NCI-H1417 treated with DMSO at 0.1 percent for 48 hours (cell line): ENCODE measurements at places on chromosomes 4 and X.

- DNase-seq: no peak
These were observed 256.8 kb upstream of the STS start for GRCh38 chrX:6890544-6891261.

GRCh38 chr4:38759113-38759789 is 23.5 kb downstream of the TLR10 start:
- no peak for DNase-seq

GRCh38 chrX:12896935-12897334 is 9.5 kb upstream of the TLR8 start:
- DNase-seq: no peak

DNA sequence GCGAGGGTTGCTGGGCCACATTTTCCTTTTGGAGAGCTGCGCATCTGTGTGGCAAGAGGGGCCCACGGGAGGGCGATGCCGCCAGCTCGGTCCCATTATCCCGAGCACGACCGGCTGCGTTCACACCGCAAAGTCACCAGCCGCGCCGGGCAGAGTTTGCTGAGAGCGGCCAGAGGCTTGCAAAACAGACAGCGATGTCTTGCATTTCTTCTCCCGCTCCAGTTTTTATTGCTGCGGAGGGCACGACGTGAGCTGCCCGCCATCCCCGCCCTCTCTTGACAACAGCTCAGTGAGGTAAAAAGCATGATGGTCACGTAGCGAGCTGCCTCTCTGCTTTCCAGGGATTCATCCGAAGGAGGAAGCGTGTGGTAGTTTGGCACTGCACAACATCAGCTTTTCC is 102.1 kb upstream of the TENM3 start:
- DNase-seq: no peak

DNA sequence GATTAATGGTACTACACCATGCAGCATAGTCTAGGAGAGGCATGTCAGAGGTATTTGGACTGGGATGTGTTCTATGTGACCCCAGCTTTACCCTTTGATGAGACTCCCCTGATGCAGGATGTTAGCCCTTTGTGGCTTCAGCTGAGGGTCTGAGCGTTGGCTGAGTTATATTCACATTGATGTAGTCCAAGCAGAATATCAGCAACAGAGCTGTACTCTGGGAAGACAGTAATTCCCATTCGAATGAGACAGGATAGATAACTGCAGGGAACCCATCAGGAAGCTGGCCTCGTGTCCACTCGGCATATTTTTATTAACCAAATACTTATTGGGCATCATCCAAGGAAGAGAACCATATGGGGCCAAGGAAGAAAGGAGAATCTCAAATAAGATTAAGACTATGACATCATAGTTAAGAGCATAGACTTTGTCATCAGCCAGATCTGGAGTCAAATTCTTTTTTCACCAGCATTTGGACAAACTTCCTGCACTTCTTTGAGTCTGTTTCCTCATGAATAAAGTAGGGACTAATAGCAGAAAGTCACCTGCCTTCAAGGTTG is 198.1 kb downstream of the SOWAHB start:
- no peak for DNase-seq

DNA sequence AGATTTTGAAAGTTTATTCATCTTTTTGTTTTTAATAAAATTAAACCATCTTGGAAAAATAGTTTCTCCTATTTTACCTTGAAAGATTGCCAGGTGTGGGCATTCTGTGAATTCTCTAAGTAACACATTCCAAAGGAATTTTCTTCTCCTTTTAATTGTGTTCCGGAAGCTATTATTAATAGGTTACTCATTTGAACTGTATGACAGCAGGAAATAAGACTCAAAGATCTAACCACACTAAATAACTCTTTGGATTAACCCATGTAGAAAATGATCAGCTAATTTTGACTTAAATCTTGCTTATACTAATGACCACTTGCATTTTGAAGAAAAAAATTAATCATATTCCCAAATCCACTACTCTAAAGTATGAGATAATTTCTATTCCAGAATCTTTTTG is 17.6 kb upstream of the CCNI start:
- DNase-seq: no peak

GRCh38 chr4:125833-126232 is 1.5 kb downstream of the ZNF718 start:
- DNase-seq: no peak

DNA sequence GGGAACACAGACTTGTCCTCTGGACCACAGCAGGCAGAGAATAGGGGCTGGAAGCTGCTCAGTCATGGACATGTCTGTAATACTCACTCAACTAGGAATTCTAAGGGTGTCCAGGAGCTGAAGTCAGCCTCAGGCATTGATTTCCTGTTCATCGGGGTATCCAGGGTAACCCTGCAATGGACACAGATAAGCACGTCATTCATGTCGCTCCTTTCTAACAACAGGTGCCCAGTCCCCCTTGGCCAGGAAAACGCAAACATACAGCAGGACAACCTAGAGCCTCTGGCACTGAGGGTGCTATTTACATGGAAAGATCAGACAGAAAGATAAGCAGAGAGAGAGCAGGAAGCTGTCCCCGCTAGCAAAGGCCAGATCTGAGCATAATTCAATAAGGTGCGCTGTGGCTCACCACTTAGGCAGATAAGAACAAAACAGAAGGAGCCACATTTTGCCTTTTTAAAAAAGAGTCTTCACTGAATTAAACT is 21.3 kb downstream of the QDPR start:
- DNase-seq: no peak

- no peak for DNase-seq
These were observed 193.3 kb downstream of the ZC4H2 start for GRCh38 chrX:64782923-64783322.

DNA sequence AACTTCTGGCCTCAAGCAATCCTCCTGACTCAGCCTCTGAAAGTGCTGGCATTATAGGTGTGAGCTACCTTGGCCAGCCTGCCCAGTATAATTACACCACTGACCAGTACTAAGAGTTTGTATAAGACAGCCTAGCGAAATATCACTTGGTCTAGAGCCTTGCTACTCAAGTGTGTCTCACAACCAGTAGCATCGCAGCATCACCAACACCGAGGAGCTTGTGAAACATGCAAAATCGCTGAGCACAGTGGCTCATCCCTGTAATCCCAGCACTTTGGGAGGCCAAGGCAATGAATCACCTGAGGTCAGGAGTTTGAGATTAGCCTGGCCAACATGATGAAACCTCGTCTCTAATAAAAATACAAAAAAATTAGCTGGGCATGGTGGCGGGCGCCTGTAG is 102.0 kb upstream of the GATB start:
- no peak for DNase-seq

- no peak for DNase-seq
These were observed 583.1 kb downstream of the INPP4B start for GRCh38 chr4:142262956-142263355.

DNA sequence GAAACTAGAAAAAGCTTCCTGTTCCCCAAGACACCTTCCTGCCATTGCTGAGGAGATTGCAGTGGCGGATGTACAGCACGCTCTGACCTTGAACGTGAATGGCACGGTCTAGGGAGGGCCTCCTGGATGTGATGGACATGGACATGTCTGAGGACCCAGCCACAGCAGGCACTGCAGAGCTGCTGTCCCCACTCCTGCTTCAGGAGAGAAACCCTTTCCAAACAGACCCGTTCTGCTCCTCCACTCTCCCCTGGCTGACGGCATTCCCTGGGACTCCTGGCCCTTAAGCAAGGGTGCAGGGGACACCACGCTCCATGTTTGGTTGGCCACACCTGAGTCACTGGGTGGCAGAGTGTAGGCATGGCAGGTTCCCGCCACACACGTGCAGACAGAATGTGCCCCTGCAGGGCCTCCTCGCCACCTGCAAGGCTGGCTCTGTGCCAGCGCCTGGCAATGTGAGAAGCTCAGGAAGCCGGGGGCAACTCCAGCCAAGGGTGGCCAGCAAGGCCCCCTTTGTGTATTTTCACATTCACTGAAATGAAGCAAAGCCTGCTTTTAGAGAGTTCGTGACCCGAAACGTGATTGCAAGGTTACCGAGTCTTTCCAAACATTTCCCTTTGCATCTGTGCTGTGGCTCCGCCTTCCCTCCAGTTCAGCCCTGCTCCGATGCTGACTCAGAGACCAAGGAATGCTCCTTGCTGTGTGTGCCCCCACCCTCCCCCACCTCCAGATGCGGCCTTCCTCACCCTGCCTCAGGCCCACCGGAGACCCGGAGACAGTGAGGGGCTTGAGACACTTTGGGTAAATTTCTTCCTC is 46.1 kb downstream of the HTRA3 start:
- DNase-seq: peak; percentile 33

- no peak for DNase-seq
These were observed 95.1 kb downstream of the AFAP1 start for GRCh38 chr4:7844594-7844991.

- DNase-seq: no peak
These were observed 79.4 kb downstream of the JADE3 start for GRCh38 chrX:46991664-46992063.

- DNase-seq: no peak
These were observed 14.3 kb upstream of the FGFR3 start for GRCh38 chr4:1778642-1779392.

GRCh38 chr4:137069473-137069872 is 462.8 kb downstream of the PCDH18 start:
- no peak for DNase-seq

DNA sequence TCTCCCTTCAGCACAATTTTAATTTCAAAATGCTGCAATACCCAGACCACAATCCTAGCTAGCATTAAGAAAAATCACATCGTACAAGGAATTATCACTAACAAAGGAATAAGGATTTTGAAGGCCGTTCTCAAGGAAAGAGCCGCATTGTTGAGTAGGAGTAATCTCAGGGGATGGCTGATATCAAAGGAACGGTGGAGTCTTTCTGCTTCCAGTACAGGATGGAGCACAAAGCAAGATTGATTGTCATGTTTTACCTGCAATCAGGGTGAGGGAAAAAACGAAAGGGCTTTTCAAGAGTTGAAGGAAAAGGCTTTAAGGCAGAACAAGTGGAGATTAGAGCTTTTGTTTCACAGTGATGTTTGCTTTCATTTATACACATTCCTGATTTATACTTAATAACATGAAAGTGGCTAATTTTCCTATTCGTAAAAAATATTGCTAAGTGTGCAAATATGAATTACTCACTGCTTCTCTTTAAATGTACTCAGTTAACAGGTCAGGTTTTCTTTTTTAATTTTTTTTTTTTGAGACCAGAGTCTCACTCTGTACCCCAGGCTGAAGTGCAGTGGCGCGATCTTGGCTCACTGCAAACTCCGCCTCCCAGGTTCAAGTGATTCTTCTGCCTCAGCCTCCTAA is 207.0 kb downstream of the TRIML1 start:
- no peak for DNase-seq

- no peak for DNase-seq
These were observed 169.4 kb downstream of the RNF150 start for GRCh38 chr4:140963883-140964282.

GRCh38 chr4:8689741-8690140 is 97.2 kb downstream of the CPZ start:
- DNase-seq: no peak

DNA sequence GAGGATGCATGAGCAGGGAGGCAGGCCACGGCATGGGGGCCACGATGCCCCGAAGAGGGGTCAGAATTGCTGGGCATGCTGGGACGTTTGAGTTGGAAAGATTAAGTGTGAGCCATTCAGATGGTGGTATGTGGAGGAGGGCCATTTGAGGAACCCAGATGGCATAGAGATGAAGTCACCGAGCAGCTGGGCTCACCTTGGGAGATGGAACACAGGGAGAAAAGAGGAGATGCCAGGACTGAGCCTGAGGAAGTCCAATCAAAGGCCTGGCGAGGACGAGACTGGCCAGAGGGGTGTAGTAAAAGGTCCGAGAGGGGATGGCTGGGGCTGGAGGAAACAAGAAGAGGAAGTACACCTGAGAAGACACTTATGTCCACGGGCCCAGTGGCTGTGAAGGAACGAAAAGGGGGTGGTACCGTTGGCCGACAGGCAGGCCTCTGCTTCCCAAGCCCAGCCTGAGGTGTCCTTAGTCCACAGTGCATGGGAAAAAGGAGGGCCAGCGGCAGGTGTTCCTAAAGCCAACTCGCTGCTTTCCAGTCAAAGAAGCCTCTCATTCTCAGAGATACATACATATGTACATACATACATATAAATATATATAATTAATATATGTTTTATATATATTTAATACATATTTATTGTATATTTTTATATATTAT is 54.6 kb upstream of the CLCN4 start:
- DNase-seq: no peak

DNA sequence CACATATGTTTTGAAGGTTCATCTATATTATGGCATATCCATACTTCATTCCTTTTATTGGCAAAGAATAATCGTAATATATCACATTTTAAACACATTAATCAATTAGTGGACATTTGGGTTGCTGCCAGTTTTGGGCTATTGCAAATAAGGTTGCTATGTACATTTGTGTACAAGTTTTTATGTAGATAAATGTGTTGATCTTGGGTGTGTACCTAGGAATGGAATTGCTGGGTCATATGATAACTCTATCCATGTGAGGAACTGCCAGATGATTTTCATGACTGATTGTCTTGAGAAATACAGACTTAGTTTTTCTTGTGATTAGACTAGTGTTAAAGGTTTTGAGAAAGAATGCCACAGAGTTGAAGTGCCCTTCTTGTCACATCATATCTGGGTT is 99.2 kb upstream of the RAB40AL start:
- no peak for DNase-seq

GRCh38 chr4:144634978-144635747 is 10.8 kb upstream of the HHIP start:
- DNase-seq: no peak

- DNase-seq: no peak
These were observed 26.8 kb downstream of the CRMP1 start for GRCh38 chr4:5865896-5866599.

DNA sequence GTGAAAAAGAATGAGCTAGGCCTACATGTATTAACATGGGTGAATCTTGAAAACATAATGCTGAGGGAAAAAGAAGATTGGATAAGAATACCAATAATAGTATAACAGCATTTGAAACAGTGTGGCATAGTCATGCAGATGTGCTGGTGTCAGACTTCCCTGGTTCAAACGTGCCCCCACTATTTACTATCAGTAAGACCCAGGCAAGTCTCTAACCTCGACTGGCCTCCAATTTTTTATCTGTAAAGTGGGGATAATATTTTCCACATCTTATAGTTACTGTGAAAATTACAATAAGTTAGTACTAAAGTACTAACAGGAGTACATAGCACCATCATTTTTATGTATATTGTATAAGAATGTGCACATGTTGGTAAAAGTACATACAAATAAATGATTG is 17.0 kb upstream of the SLAIN2 start:
- no peak for DNase-seq

DNA sequence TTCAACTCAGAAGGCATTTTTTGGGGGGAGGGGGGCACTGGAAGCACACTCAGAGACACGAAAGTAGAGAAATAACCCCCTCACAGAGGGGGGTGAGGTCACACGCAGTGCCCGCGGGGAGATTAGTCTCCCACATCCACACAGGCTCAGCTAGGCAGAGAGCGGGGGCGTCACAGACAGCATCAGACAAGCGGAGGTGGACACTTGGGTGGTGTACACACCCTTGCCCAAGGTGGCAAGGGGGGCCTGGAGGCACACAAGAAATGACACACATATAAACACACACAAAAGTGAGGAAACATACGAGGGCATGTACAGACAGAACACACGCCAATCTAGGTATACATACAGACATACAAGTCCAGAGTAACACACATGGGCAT is 637 bp upstream of the SYN1 start:
- DNase-seq: no peak

GRCh38 chrX:129798888-129799287 is 19.1 kb downstream of the SASH3 start:
- DNase-seq: no peak
